NCI-H524 treated with DMSO at 0.1 percent for 48 hours (cell line): ENCODE measurements at places on chromosomes 3 and 15.

DNA sequence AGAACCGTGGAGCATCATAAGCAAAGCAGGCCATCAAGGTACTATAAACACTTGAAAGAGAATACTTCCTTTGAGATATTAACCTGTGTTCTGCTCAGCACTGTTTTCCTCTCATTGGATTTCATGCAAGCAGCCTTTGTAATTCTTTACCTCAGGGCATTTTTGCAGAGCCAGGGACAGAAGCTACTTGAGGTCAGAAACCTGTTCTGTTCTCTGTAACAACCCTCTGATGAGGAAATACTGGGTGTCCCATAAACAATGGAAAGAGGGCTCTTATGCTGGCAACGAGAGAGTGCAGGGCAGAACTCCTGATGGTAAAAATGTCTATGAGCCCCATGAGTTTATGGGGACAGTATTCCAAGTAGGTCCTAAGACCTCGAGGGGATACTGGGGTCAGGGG, 66.0 kb downstream of the DCLK3 start:
- no peak for DNase-seq

- DNase-seq: no peak
These were observed 9.8 kb upstream of the RHCG start for GRCh38 chr15:89506026-89506686.

GRCh38 chr3:43388915-43389314, 102.6 kb downstream of the SNRK start:
- DNase-seq: no peak

- DNase-seq: no peak
These were observed 75.7 kb upstream of the SLC4A7 start for GRCh38 chr3:27559835-27560234.

GRCh38 chr3:148075771-148076716, 621.7 kb upstream of the AGTR1 start:
- DNase-seq: peak; percentile 4

DNA sequence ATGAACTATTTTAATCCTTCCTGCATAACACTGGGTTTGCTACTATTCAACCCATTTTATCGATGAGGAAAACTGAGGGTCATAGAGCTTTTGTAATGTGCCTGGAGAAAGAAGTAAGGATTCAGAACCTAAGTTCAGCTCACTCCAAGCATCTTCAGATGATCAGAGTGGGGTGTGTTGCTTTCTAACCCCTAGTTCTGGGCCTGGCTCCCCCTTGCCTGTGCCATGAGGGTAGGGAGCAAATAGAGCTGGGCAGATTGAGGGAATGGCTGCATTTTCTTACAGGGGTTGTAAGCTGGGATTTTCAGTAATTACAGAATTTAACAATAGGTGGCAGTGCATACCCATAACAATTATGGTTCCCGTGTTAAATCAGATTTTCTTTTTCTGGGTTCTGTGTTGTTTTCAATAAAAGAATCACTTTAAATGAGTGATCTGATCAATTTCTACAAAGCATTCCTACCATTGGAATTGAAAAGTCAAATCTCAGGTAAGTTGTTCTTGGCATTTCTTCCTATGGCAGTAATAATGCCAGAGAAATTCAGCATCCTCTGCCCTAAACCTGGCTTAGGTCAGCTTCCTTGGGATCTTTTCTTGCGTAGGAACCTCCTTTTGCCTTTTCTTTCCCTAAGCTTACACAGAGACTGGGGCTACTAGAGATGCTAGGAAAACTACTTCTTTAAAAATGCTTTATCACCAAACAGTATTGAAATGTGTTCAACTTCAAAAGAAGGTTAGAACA, 103.8 kb upstream of the IL12A start:
- no peak for DNase-seq

- DNase-seq: no peak
These were observed 901 bp upstream of the CHST14 start for GRCh38 chr15:40469776-40470390.

DNA sequence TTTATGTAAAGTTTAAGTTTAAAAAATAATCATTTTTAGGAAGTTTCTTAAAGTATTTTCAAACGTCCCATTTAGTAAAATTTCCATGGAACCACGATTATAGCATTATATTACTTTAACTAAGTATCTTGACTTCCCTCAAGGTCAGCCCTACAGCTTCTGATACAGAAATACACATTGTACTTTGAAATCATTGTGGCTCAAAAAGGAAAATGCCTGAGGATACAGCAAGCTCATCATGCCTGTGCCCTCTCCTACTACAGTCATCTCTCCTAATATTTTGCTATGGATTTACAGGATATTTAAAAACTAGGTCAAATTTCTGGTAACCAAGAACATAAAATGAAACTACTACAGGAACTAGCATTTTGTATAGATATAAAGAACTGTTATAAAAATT, 51.8 kb downstream of the GBE1 start:
- no peak for DNase-seq

DNA sequence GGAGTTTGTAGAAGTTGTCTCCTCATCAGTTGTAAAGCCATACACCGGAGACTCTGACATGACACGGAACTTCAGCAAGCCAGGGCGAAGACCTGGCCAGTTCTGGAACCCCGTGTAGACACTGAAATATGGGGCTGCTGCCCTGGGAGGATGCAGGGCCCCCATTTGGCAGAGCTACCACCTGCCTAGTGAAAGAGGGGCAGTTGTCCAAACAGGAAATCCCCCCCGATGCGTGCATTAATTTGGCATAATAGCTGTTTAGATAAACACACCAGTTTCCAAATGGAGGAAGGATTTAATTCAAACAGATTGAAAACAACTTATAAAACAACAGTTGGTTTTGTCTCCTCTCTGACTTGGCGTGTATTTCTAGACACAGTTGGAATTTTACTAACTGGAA, 357.2 kb downstream of the GABRG3 start:
- no peak for DNase-seq

DNA sequence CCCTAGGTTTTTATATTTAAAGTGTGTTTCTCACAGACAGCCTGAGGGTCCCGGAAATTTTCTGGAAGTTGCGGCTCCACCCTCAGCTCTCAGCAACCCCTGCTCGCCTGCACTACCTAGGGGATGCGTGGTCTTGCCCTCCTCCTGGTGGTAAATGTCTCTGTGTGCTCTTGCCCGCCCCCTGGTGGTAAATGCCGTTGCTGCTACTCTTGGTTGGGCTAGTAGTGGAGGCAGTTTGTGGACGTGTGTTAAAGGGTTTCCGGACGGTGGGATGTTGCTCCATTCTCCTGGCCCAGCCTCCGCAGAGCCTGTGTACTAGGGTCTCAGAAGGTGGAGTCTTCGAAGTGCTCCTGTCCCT, 27.4 kb downstream of the STOML1 start:
- DNase-seq: peak; percentile 66

- DNase-seq: no peak
These were observed 26.2 kb downstream of the PIAS1 start for GRCh38 chr15:68080334-68080733.

DNA sequence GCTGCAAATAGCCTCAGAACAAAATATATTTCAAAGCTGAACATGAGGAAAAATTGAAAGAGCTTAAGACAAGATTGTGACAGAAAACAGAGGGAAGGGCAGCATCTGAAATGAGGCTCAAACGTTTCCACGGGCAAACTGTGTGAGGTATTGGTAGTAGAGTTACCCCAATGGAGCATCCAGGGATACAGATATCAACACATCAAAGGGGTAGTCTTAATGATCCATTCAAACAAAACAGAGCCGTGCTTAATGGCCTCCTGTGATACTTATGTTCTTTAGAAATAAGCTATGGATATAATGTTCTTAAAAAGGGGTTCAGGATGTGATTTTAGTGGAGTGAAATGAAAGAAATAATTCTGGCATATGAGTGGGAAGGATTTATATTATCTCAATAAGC, 430.3 kb upstream of the PDZRN3 start:
- no peak for DNase-seq

DNA sequence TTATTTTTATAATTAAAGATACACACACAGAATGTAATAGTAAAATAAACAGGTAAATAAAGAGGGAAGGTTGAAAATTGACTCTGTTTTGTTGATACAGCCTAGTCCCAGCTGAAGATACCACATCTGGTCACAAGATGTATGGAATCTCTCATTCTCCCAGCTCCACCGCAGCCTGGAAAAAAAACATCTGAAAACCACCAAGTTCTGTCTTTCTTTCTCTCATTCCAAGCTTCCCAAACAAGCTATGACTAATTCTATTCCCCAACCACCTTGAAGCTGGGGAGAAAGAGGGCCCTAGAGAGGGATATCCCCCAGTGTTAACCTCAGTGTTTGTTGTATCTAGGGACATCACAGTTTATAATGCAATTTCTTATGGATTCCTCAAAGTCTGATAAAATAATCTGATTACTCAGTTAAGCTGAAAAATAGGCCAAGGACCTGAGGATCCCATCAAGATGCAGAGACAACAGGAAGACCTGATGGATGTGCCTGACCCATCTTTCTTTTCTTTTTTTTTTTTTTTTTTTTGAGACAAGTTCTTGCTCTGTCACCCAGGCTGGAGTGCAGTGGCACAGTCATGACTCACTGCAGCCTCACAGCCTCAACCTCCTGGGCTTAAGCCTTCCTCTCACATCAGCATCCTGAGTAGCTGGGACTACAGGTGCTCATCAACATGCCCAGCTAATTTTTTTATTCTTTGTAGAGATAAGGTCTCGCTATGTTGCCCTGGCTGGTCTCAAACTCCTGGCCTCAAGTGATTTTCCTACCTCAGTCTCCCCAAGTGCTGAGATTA, 38.1 kb downstream of the SRGAP3 start:
- no peak for DNase-seq

- DNase-seq: peak; percentile 31
These were observed 70.3 kb upstream of the PPP2R3A start for GRCh38 chr3:135895106-135895733.

DNA sequence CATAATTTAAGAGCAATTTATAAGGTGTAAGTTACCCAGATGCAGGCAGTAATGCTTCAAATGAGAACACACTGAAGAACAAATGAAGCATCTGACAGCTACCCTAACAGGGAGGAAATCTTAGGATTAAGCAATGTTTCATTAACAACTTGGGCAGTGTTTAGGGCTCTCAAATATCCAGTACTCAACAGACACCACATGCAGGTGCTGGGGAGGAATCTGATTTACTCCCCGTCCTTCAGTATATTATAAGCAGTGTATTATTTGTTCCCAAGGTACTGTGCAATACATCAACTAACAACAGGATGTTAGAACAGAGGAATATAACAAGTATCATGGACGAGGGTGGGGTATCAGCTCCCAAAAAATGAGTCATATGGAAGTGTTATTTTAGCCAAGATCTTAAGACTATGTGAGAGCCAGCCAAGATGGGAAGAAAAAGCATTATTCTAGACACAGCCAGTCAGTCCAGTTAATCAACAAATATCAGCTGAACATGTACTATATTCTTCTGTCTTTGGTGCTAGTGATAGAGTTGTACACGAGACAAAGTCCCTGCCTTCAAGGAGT, 20.4 kb downstream of the BTBD1 start:
- DNase-seq: no peak

DNA sequence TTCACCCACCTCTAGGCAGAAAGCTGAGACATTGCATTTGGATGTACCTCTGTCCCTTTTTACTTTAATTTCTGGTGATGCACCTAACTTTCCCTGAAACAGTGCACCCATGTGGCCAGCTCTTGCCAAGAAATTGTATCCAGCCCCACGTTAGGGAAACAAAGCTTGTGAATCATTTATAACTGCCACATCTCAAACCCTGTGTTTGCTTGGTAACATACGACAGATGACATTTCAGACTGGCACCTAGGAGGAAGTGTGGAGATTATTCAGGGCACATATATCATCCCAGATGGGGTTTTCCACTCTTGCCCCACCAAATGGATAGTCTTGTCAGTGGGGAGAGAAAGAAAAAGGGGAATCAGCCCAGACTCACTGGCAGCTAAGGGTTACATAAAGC, 2.1 kb downstream of the CYB561D2 start:
- no peak for DNase-seq

DNA sequence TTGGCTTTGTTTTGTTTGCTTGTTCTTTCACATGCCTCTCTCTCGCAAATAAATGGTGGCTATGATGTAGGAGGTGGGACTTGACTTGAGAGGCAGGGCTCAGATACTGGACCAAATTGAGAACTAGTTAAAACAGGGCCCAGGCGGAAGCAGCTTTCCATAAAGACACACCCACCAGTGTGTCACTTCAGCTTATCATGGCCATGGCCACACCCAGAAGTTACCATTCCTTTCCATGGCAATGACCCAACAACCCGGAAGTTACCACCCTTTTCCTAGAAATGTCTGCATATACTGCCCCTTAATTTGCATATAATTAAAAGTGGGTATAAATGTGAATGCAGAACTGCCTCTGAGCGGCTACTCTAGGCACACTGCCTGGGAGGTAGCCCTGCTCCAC, 62.6 kb upstream of the CNTN4 start:
- no peak for DNase-seq

DNA sequence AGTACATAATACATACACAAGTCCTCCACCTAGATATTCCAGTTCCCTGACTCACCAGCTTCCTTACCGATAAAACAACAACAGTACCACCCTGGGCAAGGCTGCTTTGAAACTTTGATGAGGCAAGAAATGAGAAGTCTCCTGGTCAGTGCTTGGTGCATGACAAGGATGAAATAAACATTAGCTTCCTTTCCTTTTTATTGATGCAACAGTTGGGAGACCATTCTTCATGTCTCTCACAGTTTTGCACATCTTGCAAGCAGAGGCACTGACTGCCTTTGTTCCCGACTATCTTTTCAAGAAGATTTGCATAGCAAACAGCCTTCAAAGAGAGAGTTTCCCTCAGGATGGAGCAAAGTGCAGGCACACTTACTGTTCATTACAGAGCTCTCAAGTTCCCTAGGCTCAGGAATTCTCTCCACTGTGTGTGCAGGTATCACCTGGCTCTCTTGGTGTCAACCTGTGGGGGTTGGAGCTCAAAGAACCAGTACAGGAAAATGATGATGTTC, 65.2 kb downstream of the MYLK start:
- no peak for DNase-seq

DNA sequence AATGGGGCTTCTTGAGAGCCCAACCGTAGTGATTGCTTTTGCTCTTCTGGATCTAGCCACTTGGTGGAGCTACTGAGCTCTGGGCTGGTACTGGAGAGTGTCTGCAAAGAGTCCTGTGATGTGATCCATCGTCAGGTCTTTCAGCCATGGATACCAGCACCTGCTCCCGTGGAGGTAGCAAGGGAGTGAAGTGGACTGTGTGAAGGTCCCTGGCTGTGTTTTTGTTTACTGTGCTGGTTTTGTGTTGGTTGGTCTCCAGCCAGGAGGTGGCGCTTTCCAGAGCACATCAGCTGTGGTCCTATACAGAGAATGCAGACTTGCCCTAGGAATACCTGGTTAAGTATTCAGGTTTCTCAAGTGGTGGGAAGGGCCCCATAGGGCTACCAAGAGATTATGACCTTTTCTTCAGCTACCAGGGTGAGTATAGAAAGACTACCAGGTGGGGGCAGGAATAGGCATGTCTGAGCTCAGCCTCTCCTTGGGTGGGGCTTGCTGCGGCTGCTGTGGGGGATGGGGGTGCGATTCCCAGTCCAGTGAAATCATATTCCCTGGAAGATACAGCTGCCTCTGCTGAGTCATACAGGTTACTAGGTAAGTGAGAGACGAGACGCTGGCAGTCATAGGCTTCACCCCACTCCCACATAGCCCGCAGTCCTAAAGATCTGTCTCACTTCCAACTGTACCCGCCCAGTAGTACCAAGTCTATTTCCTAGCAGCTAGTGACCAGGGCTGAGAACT, 733.7 kb downstream of the ZNF385D start:
- DNase-seq: no peak

GRCh38 chr3:46613313-46614005, 1.1 kb downstream of the FAM240A start:
- no peak for DNase-seq

- no peak for DNase-seq
These were observed 28.2 kb upstream of the MGA start for GRCh38 chr15:41631880-41632470.

GRCh38 chr3:82353306-82354171, 592.1 kb upstream of the GBE1 start:
- no peak for DNase-seq
